ENCODE measurements at places on chromosomes 16 and 17.

DNA sequence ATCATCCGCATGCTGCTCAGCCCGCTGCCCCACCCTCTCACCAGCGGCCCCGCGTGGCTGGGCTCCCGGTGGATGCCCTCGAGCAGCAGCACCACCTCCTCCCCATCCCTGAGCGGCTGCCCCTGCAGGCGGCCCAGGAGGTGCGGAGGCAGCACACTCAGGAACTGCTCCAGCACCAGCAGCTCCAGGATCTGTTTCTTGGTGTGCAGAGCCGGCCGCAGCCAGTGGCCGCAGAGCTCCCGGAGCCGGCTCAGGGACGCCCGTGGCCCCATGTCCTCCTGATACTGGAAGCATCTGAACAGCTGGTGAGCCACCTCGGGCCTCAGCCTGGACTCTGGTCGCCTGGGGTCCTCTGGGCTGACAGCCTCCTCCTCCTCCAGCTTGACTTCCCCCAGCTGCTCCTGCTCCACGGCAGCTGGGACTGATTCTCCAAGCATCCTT lies 6.6 kb downstream of the ZSCAN10 start:
- DNase-seq = no peak

- DNase-seq = no peak
Measured at GRCh38 chr17:80698297-80698696, 153.7 kb downstream of the RPTOR start.

DNA sequence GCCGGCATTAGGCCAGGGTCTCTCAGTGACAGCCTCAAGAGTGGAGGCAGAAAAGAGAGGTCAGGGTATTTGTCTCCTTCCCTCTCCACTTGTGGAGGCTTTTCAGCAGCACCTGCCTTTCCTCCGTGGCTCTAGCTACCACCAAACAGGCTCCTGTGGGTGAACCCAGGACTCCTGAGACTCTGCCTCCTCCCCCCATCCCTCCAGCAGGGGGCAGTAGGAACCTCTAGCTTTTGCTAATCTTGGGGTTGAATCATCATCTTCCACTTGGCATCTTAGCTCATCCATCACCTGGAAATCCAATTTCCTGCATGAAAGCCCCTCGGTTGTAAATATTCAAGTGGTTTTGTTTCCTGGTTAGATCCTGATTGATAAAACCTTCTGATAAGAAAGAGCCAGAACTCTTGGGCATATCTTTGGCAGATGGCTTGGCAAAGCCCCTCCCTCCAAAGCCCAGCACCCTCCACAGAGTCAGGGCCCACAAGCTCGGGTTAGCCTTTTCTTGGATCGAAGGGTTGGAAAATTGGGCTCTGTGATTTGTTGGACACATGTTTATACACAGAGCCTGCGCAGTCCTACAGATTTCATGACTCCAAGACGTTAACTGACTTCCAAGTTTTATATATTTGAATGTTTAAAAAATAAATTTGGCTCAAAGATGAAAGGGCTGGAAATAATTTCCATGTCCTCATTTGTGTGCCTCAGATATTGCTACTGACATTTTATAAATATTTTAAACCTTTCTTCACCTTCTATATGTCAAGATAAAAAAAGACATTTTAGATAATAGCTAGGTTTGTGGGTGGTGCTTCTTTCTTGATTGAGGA lies 322.1 kb downstream of the MAP2K4 start:
- DNase-seq = no peak

DNA sequence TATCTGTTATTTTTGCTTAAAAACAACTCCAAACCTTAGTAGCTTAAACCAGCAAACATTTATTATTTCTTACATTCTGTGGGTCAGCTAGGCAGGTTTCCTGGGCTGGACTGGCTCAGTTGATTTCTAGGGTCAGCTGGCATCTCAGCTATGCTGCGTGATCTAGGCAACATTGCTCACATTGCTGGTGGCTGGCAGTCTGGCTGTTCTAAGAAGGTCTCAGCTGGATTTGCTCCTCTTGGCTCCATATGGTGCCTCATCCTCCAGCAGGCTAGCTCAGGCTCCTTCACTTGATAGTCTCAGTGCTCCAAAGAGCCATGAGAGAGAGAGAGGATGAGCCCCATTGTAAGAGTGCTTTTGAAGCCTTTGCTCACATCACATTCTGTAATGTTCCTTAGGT lies 470.6 kb upstream of the CDH5 start:
- no peak for DNase-seq

GRCh38 chr16:11409398-11409797 lies 64.1 kb downstream of the RMI2 start:
- DNase-seq = no peak

- DNase-seq = no peak
Measured at GRCh38 chr17:83131401-83132011, 52.1 kb downstream of the METRNL start.

DNA sequence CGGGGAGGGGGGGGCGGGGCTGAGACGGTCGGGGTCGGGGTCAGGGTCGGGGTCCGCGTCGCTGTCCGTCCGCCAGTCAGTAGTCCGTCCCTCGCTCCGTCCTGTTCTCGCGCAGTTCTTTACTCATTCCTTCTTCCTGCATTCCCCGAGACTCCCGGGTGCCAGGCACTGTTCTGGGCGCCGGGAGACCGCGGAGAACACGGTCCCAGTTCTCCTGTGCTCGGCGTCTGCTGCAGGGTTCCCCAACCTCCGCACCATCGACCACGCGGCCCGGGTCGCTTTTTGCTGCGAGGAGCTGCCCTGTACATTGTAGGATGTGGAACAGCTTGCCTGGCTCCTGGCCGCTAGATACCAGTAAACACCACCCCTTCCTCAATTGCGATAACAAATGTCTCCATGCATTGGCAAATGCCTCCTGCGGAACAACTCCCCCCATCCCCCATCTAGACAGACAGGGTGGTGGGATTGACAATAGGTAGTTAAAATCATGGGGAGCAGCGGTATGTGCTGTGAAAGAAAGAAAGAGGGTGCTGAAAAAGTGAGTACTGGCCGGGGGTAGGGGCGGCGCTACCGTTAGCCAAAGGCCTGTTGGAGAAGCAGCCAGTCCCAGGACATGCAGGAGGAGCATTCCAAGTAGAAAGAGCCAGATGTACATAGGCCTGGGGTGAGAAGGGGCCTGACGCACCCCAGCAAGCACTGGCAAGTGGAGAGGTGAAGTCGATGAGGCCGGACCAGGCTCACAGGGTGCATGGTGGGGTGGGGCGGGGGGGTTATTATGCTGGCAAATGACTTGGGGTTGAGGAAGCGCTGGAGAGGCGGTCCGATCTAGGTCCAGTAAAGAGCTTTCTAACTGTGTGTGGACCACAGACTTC lies 631 bp downstream of the TRAF7 start:
- no peak for DNase-seq

DNA sequence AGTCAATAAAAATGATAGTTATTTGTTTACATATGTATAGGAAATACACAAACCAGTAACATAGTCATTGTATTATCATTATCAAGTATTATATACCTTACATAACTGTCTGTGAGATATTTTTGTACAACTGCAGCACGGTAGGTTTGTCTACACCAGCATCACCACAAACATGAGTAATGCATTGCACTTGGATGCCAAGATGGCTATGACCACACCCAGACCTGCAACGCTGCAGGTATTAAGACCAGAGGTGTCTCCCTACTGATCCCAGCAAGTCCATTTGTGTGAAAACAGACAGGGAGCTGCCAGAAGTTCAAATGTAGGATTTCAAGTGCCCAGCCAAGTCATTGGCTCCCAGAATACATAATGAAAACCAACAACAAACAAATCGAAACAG lies 34.2 kb upstream of the NOS2 start:
- no peak for DNase-seq

- no peak for DNase-seq
Measured at GRCh38 chr16:84725481-84726078, 25.8 kb downstream of the USP10 start.

- no peak for DNase-seq
Measured at GRCh38 chr17:77318491-77319210, 177.9 kb downstream of the SEC14L1 start.

GRCh38 chr17:31677036-31677435 lies 182.0 kb downstream of the COPRS start:
- no peak for DNase-seq

All from NCI-H748 treated with DMSO at 0.1 percent for 48 hours (cell line).